ENCODE measurements at places on chromosomes 16 and 17. TPM values are rescaled to one million over a fixed set of nuclear protein-coding genes. Genes with fewer than 3 reads are reported as not detected.
A peak's percentile ranks its signal among the peaks of the same experiment; 100 is the strongest.

The IRX3 gene
- 108 TPM for total RNA-seq

- DNase-seq = no peak
These were observed 48.9 kb downstream of the UBE2G1 start for GRCh38 chr17:4317610-4318009.

DNA sequence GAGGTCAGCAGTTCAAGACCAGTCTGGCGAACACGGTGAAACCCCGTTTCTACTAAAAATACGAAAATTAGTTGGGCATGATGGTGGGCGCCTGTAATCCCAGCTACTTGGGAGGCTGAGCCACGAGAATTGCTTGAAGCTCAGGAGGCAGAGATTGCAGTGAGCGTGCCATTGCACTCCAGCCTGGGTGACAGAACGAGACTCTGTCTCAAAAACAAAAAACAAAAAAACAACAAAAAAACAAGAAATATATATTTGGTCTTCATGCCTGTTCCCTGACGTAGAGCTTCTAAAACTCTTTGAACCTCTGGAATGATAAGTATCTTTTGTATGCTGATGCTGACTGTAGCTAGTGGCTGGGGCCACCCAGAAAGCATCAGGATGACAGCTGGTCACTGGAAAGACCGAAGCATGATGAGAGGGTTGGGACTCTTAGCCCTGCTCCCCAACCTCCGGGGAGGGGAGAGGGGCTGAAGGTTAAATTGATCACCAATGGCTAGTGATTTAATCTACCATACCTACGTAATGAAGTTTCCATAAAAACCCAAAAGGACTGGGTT, 54.8 kb downstream of the TEX14 start:
- no peak for DNase-seq

DNA sequence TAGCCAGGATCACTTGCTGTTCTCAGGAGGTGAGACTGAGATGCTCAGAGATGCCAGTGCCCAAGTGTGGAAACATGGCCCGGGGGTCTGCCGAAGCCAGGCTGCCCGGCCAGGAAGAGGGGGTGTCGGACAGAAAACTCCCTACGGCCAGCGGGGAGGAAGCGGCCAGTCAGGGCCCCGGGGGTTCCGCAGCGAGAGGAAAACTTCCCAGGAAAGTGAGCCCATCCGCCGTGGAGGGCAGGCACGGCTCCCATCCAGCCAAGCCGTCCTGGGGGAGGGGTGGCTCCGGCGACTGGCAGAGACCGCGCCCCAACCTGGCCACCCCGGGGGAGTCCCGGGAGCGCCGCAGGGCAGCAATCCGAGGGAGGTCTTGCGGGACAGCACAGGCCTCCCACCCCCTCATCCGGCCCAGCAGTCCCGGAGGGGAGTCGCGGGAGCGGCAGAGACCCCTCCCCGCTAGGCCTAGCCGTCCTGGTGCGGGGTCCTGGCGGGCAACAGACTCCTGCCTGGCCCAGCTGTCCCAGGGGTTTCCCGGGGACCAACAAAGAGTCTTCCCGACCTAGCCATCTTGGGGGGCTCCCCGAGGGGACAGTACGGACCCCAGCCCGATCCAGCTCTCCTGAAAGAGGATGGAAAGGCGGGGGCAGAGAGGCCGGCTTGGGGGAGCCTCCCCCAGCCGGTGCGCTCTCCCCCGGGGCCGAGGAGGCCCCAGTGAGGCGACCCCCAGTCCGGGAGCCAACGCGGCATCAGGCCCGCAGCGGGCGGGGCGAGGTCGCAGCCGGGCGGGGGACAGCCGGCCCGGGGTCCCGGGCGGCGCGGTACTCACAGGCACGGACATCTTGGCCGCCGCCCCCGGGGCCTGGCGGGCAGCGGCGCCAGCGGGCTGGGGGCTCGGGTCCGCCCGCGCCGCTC, 13.8 kb upstream of the BCAR1 start:
- peak; percentile 63 for DNase-seq

The TBC1D3C gene
- 0.38 TPM for total RNA-seq

- DNase-seq = no peak
These were observed 250.5 kb upstream of the TNRC6C start for GRCh38 chr17:77708049-77708448.

The HS3ST2 gene
- total RNA-seq = 4.8 TPM
